Peyer's patch (tissue), 4 donors: ENCODE measurements at places on chromosomes 4 and X. TPM values are rescaled to one million over a fixed set of nuclear protein-coding genes. Genes with fewer than 3 reads are reported as not detected.

SOD3 gene
- total RNA-seq, result 3.7 TPM

PRMT9 gene
- 8.4 TPM for total RNA-seq

AKAP14 gene
- total RNA-seq, result not detected

SFRP2 gene
- 7.2 TPM for total RNA-seq

CENPVL1 gene
- total RNA-seq, result not detected

SULT1E1 gene
- total RNA-seq, result 67.3 TPM

CORIN gene
- 0.70 TPM for total RNA-seq

PRAF2 gene
- 5.4 TPM for total RNA-seq

HPGD gene
- 290 TPM for total RNA-seq

HSFX2 gene
- total RNA-seq, result not detected

SOX3 gene
- not detected for total RNA-seq

MAN2B2 gene
- 25.3 TPM for total RNA-seq

FAAH2 gene
- total RNA-seq, result 7.2 TPM

GYG2 gene
- 0.70 TPM for total RNA-seq

SLC6A14 gene
- total RNA-seq, result 0.40 TPM

CCDC158 gene
- not detected for total RNA-seq

SSX2B gene
- total RNA-seq, result not detected

AFF2 gene
- total RNA-seq, result 1.9 TPM

BGN gene
- total RNA-seq, result 28.9 TPM

H2BW2 gene
- not detected for total RNA-seq

TKTL1 gene
- not detected for total RNA-seq

UCP1 gene
- total RNA-seq, result not detected

CASP6 gene
- total RNA-seq, result 83.2 TPM

CENPI gene
- 2.7 TPM for total RNA-seq

NWD2 gene
- total RNA-seq, result not detected

ADH1A gene
- total RNA-seq, result not detected

AFAP1 gene
- 40.3 TPM for total RNA-seq

PRDM8 gene
- 0.95 TPM for total RNA-seq

CTAG1B gene
- not detected for total RNA-seq

HPSE gene
- 3.9 TPM for total RNA-seq

IL1RAPL1 gene
- not detected for total RNA-seq

GRIA2 gene
- total RNA-seq, result not detected

ZCCHC18 gene
- total RNA-seq, result 8.3 TPM

HERC6 gene
- total RNA-seq, result 9.3 TPM

VBP1 gene
- total RNA-seq, result 11.7 TPM

PAGE5 gene
- not detected for total RNA-seq
